ENCODE measurements at places on chromosomes 11 and 22. TPM values are rescaled to one million over a fixed set of nuclear protein-coding genes. Genes with fewer than 3 reads are reported as not detected.

ADM2 gene
- 10.2 TPM for total RNA-seq

GRCh38 chr22:30806391-30806861 lies 111.8 kb downstream of the OSBP2 start:
- peak; percentile 46 for DNase-seq
- peaks cover 22% of the 10 kb centered on the region for H3K27me3 ChIP-seq
- H3K27ac ChIP-seq: no peak overlapping the region
- H3K36me3 ChIP-seq: no peaks in the 10 kb centered on the region
- peaks cover 19% of the 10 kb centered on the region for H3K4me1 ChIP-seq
- no peak overlapping the region for H3K4me3 ChIP-seq

DNA sequence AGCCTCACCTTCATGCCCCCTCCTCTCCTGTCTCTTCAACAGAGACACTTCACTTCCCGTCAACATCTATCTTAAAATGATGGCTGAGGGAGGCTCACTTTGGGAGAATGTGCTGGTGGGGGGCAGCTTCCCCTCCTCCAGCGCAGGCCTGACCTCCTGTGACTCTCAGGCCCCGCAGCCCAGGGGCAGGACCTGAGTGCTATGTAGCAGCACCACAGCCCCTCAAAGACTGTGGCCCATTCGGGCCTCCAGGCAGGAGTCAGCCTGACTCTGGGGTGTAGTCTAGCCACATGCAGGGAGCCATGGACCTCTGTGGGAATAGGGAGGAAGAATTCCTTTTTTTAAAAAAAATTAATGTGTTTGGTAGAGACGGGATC lies 43.7 kb downstream of the DKK3 start:
- H3K27ac ChIP-seq: no peak overlapping the region
- DNase-seq: no peak

- peaks cover 34% of the 10 kb centered on the region for H3K36me3 ChIP-seq
- H3K27ac ChIP-seq: no peak overlapping the region
- DNase-seq: no peak
- peaks cover 30% of the 10 kb centered on the region for H3K4me1 ChIP-seq
- H3K4me3 ChIP-seq: peak overlapping the region; percentile 22
- no peaks in the 10 kb centered on the region for H3K27me3 ChIP-seq
Measured at GRCh38 chr11:65526744-65527143, 1.9 kb downstream of the SCYL1 start.

DNA sequence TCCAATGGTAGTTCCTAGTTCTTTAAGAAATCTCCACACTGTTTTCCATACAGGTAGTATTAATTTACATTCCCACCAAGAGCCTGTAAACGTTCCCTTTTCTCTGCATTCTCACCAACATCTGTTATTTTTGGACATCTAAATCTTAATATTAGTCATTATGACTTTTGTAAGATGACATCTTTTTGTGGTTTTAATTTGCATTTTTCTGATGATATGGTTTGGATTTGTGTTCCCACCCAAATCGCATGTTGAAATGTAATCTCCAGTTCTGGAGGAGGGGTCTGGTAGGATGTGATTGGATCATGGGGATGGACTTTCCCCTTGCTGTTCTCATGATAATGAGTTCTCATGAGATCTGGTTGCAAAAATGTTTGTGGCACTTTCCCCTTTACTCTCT lies 89.0 kb downstream of the MUC15 start:
- no peaks in the 10 kb centered on the region for H3K4me1 ChIP-seq
- no peak for DNase-seq
- no peaks in the 10 kb centered on the region for H3K36me3 ChIP-seq
- H3K27ac ChIP-seq: no peak overlapping the region
- no peaks in the 10 kb centered on the region for H3K27me3 ChIP-seq
- H3K4me3 ChIP-seq: no peak overlapping the region

DNA sequence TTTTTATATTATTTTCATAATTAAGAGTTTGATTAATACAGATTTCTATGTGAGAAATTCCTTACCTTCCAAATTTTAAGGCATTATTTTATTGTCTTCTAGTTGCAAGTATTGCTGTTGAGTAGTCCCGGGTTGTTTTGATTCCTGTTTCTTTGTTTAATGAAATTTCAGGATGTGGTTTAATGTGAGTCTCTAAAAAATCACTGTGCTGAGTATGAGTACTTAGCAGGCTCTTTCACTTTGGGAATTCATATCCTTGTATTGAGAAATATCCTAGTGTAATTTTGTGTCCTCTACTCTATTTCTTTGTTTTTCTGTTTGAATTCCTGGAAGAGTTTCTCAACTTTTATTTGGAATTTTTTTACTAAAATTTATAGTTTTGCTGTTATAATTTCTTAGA lies 113.2 kb downstream of the TMEM135 start:
- no peaks in the 10 kb centered on the region for H3K36me3 ChIP-seq
- peak overlapping the region; percentile 75 for H3K27ac ChIP-seq
- H3K4me1 ChIP-seq: peaks cover 34% of the 10 kb centered on the region
- no peaks in the 10 kb centered on the region for H3K27me3 ChIP-seq
- H3K4me3 ChIP-seq: peak overlapping the region; percentile 48
- no peak for DNase-seq

GRCh38 chr11:58125469-58125868 lies at the start of gene OR9I1:
TSS of gene OR9I1 (minus strand) at chr11:58125530. CDS start at chr11:58119444, 6,086 bp downstream.
- no peaks in the 10 kb centered on the region for H3K4me1 ChIP-seq
- H3K36me3 ChIP-seq: no peaks in the 10 kb centered on the region
- DNase-seq: no peak

GRCh38 chr11:72411623-72412419 lies 22.5 kb downstream of the CLPB start:
- peaks cover 22% of the 10 kb centered on the region for H3K4me1 ChIP-seq
- peak overlapping the region; percentile 70 for H3K27ac ChIP-seq
- H3K4me3 ChIP-seq: no peak overlapping the region
- no peaks in the 10 kb centered on the region for H3K36me3 ChIP-seq
- no peaks in the 10 kb centered on the region for H3K27me3 ChIP-seq
- peak; percentile 68 for DNase-seq

- peaks cover 10% of the 10 kb centered on the region for H3K36me3 ChIP-seq
- peaks cover 52% of the 10 kb centered on the region for H3K4me1 ChIP-seq
- H3K4me3 ChIP-seq: no peak overlapping the region
- no peak overlapping the region for H3K27ac ChIP-seq
- H3K27me3 ChIP-seq: no peaks in the 10 kb centered on the region
- DNase-seq: no peak
Measured at GRCh38 chr22:31229402-31230079, 17.4 kb downstream of the LIMK2 start.

DNA sequence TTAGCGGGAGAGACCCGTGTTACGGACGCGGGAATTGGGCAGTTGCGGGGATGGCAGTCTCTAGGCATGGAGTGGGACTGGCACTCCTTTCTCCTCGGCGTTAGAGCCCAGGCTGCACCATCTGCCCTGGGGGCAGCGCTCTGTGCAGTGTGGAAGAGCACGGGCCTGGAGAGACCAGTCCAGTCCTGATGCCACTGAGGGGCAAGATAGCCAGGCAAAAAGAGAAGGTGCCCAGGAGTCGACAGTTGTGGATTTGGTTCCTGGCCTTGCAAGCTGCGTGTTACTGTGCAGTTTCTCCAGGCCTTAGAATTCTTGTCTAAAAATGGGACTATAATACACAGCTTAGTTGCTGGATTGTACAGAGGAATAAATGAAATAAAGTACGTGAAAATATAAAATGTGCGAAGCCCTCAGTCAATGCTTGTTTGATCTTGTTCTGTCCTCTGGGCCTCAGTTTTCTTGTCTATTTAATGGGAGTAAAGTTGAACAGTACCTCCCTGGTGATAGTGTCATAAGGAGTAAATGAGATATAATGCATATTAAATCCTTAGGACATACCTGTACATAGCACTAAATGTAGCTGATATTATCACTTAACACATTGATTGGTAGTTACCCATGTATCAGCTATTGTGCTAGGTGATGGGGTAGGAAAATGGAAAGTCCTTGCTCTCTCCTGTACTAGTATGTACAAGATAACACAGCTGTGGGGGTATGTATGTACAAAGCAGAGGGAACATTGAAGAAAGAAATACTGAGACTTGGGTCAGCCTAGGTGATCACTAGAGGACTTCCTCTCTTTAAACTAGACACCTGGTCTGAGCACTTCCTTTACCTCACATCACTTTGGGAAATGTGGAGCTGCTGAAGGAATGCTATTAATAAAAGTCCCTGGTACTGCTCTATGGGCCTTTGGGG lies 1.2 kb downstream of the ATXN10 start:
- H3K27ac ChIP-seq: peak overlapping the region; percentile 30
- H3K36me3 ChIP-seq: peaks cover 47% of the 10 kb centered on the region
- no peaks in the 10 kb centered on the region for H3K27me3 ChIP-seq

GRCh38 chr11:5624489-5625279 lies at the start of gene TRIM34:
TSS of gene TRIM34 (plus strand) at chr11:5625001. CDS start at chr11:5632332, 7,331 bp downstream.
- peaks cover 18% of the 10 kb centered on the region for H3K36me3 ChIP-seq
- peak within 1 kb of the TSS; percentile 81 for H3K27ac ChIP-seq
- H3K4me3 ChIP-seq: peak within 1 kb of the TSS; percentile 83
- H3K27me3 ChIP-seq: no peaks in the 10 kb centered on the region
- peaks cover 47% of the 10 kb centered on the region for H3K4me1 ChIP-seq
- DNase-seq: peak; percentile 64
